Activated CD8-positive, alpha-beta T cell treated with anti-CD3 and anti-CD28 coated beads for 36 hours (primary cell): ENCODE measurements at places on chromosomes 3 and 15. TPM values are rescaled to one million over a fixed set of nuclear protein-coding genes. Genes with fewer than 3 reads are reported as not detected.

SLC15A2 gene
- total RNA-seq = 1.7 TPM

CPN2 gene
- not detected for total RNA-seq

CCDC54 gene
- total RNA-seq = not detected

ABHD17C gene
- total RNA-seq = 5.6 TPM

ZNF385D gene
- not detected for total RNA-seq

CADPS gene
- not detected for total RNA-seq

PLXNA1 gene
- total RNA-seq = 6.6 TPM

DNA sequence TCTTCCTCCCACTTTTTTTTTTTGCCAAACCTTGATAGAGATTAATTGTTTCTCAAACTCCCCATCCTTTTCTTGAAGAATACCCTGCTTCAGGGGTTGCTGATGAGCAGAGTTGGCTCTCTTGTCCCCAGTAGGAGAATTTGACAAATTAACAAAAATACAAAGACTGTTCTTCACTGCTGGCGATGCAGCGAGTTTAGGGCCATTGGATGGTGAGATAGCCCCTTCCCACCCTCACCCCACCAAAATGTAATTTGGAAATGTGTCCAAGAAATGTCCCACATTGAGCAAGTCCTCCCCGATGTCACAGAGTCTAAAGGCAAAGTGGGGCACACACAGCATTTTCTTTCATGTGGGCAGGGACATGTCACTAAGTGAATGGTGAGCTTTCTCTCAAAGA lies 136.0 kb upstream of the RARB start:
- H3K27me3 ChIP-seq = no peaks in the 10 kb centered on the region
- H3K4me1 ChIP-seq = no peaks in the 10 kb centered on the region
- H3K27ac ChIP-seq = no peak overlapping the region
- no peak for DNase-seq
- no peaks in the 10 kb centered on the region for H3K36me3 ChIP-seq

DNA sequence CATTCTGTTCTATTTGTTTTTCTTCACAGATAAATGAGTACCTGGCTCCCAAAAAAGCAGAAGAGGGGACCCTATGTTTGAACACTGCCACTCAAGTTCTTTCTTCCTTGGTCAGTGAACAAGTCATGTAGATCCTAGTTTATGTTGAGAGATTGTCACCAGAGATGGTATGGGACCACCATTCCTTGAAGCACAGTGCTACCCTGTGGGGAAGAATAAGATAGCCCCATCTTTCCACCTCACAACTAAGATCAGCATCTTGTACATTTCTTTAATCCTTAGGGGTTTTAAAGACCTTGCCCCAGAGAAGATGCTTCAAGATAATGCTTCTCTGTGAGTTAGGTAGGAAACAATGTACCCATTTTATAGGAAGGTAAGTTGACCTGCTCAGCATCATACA lies 233.5 kb upstream of the WNT5A start:
- no peak overlapping the region for H3K27ac ChIP-seq
- no peak overlapping the region for H3K4me3 ChIP-seq
- DNase-seq = no peak
- H3K27me3 ChIP-seq = peaks cover 6% of the 10 kb centered on the region
- H3K36me3 ChIP-seq = no peaks in the 10 kb centered on the region
- no peaks in the 10 kb centered on the region for H3K4me1 ChIP-seq

DNA sequence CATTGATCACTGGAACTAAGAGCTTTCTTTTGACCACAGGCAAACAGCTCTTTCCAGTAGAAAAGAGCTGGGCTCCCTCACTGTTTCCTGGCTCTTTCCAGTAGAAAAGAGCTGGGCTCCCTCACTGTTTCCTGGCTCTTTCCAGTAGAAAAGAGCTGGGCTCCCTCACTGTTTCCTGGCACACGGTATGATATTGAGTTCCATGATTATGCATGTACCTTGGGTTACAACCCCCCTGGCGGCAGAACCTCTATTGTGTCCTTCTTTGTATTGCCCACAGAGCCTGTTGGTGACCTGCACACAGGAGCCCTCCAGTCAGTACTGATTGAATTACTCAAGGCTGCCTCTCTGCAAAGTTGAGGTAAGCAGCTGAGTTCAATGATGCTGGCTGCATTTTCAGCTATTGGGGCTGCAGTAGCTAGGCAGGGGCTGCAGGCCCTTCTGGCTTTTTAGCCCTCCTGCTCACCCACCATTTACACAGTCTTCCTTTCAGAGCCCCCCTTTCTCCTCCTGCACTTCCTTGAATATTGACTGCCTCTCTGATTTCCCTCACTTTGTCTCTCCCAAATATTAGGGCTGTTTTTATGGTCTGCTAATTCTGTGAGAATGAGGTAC lies 10.2 kb downstream of the ACKR2 start:
- no peak overlapping the region for H3K27ac ChIP-seq
- peaks cover 2% of the 10 kb centered on the region for H3K27me3 ChIP-seq
- no peak for DNase-seq

- H3K27me3 ChIP-seq = no peaks in the 10 kb centered on the region
- H3K4me3 ChIP-seq = no peak overlapping the region
- H3K27ac ChIP-seq = no peak overlapping the region
- DNase-seq = no peak
- peaks cover 8% of the 10 kb centered on the region for H3K36me3 ChIP-seq
- peaks cover 5% of the 10 kb centered on the region for H3K4me1 ChIP-seq
These were observed 375.3 kb downstream of the TBC1D5 start for GRCh38 chr3:17367171-17367570.

- no peak overlapping the region for H3K4me3 ChIP-seq
- H3K4me1 ChIP-seq = peaks cover 2% of the 10 kb centered on the region
- H3K27me3 ChIP-seq = peaks cover 8% of the 10 kb centered on the region
- no peaks in the 10 kb centered on the region for H3K36me3 ChIP-seq
- no peak overlapping the region for H3K27ac ChIP-seq
These were observed 41.0 kb upstream of the FRMD4B start for GRCh38 chr3:69426967-69427304.

- H3K36me3 ChIP-seq = no peaks in the 10 kb centered on the region
- DNase-seq = no peak
- peaks cover 59% of the 10 kb centered on the region for H3K27me3 ChIP-seq
- H3K4me1 ChIP-seq = peaks cover 6% of the 10 kb centered on the region
- no peak overlapping the region for H3K4me3 ChIP-seq
These were observed 1.6 kb downstream of the TPM1 start for GRCh38 chr15:63044077-63044644.

DNA sequence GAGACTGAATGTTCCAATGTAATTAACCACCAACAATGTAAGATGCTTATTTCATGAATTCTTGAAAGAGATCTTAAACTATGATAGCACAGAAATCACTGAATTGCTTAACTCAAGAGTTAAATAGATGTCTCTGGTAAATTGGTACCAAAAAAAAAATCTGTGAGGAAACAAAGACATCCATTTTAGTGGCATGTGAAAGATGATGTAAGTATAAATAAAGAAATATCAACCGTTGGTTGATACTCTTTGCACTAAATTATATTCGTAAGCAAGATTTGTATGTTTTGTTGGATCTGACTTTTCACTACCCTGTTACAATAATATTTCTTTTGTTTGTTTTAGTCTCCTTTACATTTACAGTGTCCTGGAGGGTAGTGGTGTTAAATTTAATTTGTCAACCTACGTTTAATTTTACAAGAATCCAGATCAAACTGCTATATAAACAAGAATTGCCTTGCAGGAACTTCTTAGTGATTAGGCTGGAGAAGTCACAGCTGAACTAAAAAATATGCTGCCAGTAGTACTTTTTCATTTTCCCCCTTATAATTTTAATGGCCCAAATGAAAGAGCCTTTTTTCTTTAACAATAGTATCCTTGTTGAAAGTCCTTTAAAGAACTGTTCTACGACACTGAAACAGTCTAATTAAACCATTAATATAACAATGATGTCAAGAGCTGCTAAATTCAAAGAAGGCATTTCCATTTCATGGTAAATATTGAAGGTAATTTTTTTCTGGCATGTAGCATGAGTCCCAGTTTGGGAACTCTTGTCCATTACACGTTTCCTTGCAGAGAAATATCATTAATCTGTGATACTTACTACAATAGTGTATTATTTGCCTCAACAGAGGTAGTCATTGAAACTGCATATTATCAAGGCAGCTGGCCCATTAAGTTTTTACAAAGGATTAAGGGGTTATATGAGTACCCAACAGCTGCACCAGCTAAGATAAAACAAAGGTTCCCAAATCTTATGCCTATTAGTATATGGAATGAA lies 109.6 kb upstream of the PHLDB2 start:
- peaks cover 3% of the 10 kb centered on the region for H3K36me3 ChIP-seq
- no peaks in the 10 kb centered on the region for H3K4me1 ChIP-seq
- no peak for DNase-seq
- no peak overlapping the region for H3K4me3 ChIP-seq
- no peaks in the 10 kb centered on the region for H3K27me3 ChIP-seq

DNA sequence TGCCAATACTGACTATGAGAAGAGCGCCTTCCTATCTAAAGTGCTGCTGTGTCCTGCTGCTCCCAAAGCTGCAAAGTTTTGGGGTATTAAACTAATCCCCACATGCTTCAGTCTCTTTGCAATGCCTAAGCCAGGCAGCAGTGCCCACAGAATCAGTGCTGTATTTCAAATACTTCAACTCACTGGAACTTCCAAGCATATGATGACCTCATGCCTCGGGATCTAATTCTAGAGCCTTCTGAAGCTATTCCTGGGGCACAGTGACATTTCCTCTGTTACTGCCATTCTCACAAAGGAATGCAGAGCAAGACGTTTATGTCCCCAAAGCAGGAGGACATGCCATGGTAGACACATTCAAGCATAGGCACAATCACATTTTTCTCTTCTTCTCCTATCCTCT lies 78.5 kb downstream of the CD200 start:
- no peak overlapping the region for H3K27ac ChIP-seq
- no peak overlapping the region for H3K4me3 ChIP-seq
- H3K27me3 ChIP-seq = no peaks in the 10 kb centered on the region
- DNase-seq = no peak
- H3K4me1 ChIP-seq = peaks cover 12% of the 10 kb centered on the region
- H3K36me3 ChIP-seq = no peaks in the 10 kb centered on the region

DNA sequence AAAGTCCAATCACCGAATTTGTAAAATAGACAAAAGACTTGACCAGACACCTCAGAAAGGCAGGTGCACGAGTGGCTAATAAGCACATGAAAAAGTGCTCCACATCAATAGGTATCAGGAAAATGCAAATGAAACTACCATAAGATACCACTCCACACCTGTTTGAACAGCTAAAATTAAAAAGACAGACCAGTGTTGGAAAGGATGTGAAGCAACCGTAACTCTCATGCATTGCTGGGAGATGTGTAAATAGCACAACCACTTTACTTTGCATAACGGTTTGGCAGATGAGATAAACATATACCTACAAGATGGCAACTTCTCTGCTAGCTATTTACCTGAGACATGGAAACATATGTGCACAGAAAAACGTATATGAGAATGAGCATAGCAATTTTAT lies 56.9 kb downstream of the CADPS start:
- H3K27me3 ChIP-seq = no peaks in the 10 kb centered on the region
- H3K4me3 ChIP-seq = no peak overlapping the region
- H3K36me3 ChIP-seq = no peaks in the 10 kb centered on the region
- no peaks in the 10 kb centered on the region for H3K4me1 ChIP-seq
- DNase-seq = no peak

GRCh38 chr3:126696701-126697267 lies 7.3 kb upstream of the CHCHD6 start:
- H3K36me3 ChIP-seq = no peaks in the 10 kb centered on the region
- DNase-seq = no peak
- no peak overlapping the region for H3K27ac ChIP-seq

DNA sequence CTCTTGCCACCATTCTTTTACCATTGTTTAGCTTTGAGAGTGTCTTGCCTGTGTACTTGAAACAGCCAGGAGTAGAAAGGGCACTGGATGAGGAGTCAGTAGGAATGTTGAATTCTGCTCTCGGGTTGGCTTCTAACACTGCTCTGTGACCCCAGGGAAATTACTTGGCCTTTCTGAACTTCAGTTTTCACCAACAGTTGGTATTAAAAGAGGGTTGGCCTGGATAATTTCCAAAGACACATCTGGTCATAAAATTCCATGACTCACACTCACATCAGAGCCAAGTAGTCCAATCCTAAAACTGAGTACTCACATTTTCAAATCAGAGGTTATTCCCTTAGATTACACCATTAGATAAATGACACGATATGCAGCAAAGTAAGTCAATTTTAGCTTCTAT lies 141.6 kb downstream of the ECT2 start:
- H3K4me3 ChIP-seq = no peak overlapping the region
- no peaks in the 10 kb centered on the region for H3K36me3 ChIP-seq
- H3K4me1 ChIP-seq = no peaks in the 10 kb centered on the region

DNA sequence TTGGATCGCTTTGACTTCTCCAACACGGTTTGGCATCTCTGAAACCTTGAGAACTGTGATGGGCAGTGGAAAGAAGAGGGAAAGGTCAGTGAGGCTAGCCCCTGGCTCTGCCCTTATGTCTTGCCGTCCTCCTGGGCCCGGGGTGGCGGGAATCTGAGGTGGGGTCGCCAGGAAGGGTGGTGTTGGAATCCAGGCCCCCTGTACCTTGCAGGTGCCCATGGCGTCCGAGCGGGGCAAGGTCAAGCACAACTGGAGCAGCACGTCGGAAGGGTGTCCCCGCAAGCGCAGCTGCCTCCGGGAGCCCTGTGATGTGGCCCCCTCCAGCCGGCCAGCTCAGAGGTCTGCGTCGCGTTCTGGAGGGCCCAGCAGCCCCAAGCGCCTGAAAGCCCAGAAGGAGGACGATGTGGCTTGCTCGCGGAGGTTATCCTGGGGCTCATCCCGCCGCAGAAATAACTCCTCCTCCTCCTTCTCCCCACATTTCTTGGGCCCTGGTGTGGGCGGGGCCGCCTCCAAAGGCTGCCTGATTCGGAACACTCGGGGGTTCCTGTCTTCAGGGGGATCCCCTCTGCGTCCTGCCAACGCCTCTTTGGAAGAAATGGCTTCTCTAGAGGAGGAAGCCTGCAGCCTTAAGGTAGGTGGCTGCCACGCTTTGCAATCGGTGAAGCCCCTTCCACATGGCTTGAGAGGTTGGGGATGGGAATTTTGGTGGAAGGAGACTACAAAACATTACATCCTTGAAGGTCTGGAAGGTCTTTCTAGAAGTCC lies 907 bp downstream of the TATDN2 start:
- peak overlapping the region; percentile 98 for H3K27ac ChIP-seq
- peaks cover 76% of the 10 kb centered on the region for H3K36me3 ChIP-seq
- DNase-seq = peak; percentile 84
- no peaks in the 10 kb centered on the region for H3K27me3 ChIP-seq
- H3K4me3 ChIP-seq = peak overlapping the region; percentile 98
- H3K4me1 ChIP-seq = peaks cover 51% of the 10 kb centered on the region

DNA sequence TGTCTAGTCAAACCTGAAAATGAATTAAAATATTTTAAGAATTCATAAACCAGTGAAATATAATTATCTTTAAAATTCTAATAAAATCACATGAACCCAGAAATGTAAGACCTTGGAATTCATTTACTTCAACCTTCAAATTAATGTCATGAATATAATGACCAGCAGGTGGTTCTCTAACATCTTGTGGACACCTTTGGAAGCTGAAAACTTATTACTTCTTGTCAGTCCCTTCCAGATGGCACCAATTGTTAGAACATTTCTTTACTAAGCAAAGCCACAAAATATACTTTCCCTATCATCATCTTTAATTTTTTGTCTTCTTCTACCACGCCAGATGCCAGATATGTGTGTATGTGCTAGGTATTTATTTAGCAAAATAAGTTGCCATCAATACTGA lies 240.0 kb downstream of the MBNL1 start:
- H3K4me1 ChIP-seq = peaks cover 8% of the 10 kb centered on the region
- H3K27ac ChIP-seq = no peak overlapping the region
- no peaks in the 10 kb centered on the region for H3K27me3 ChIP-seq
- H3K36me3 ChIP-seq = no peaks in the 10 kb centered on the region
- DNase-seq = no peak
